ENCODE measurements at places on chromosomes 5 and 9.

DNA sequence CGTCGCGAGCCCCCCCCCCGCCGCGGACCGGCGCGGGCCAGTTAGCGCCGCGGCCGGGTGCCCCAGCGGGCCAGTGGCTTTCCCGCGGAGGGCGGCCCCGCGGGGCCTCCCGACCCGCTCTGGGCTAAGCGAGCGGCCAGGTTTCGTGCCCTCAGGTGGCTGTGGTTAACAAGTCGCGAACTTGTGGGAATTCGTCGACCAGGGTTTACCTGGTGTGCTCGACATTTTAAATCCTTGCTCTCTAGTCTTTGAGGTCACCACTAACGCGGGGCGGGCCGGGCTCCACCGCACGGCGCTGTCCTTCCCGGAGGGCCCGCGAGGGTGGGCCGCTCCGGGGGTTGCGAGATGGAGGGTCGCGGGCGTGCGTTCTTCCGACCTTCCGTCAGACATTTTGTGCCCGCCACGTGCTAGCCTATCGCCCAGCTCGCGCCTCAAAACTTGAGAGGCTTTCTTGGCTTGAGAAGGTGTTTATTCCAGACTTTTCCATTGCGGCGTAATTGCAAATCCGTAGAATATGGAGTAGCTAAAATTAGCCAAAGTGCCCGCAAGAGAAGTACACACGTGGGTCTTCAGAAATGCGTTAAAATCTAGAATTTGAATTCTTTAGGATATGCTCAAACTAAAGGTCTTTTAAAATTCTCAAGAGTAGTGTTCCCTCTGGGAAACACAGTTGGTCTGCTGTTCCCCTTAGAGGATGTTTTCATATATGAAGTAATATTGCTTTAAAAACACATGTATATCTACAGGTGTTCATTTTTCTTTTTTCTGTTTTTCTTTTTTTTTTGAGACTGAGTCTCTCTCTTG, 2.1 kb downstream of the ANP32B start:
- DNase-seq, result no peak

DNA sequence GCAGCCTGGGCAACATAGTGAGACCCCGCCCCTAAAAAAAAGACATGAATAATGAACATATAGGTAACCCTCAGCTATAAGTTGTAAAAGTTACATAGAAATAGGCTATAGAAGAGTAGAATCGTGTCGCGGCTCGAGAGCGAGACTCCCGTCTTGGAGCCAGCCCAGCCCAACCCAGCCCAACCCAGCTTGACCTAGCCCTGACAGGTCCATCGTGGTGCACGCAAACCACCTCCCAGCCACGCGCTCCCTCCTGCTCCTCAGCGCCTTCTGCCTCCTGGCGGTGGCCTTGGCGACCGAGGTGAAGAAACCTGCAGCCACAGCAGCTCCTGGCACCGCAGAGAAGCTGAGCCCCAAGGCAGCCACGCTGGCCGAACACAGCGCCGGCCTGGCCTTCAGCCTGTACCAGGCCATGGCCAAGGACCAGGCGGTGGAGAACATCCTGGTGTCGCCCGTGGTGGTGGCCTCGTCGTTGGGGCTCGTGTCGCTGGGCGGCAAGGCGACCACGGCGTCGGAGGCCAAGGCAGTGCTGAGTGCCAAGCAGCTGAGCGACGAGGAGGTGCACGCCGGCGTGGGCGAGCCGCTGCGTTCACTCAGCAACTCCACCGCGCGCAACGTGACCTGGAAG, 10.8 kb downstream of the KIF24 start:
- DNase-seq, result no peak

DNA sequence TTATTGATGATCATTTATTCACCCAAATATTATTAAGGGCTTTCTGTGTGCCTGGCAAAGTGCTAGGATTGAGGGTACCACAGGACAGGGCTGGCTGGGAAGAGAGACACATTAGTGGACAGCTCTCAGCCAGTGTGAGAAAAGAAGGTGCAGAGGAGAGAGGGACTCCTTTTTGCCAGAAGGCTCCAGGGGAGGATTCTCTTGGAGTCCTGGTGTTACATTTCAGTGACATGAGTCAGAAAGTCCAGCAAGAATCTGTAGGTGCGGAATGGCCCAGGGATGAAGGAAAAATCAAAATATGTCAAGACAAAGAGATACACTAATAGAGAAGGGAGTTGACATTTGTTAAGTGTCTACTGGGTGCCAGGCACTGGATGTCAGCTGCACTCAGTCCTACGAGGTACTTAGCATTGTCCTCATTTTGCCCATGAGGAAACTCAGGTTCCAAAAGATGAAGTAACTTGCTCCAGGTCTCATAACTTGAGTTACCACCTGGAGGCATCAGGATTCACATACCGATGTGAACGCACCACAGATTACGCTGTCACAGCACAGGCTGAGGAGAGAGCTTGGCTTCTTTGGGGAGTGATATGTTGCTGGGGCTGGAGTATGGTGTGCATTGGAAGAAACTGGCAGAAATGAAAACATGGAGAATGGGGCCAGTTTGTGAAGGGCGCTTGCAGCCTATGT, 60.5 kb downstream of the RASGRF2 start:
- DNase-seq, result no peak

GRCh38 chr9:121756474-121757280, 105.2 kb downstream of the DAB2IP start:
- no peak for DNase-seq

- DNase-seq, result no peak
Observed at GRCh38 chr9:71279151-71279739, 157.8 kb upstream of the TRPM3 start.

DNA sequence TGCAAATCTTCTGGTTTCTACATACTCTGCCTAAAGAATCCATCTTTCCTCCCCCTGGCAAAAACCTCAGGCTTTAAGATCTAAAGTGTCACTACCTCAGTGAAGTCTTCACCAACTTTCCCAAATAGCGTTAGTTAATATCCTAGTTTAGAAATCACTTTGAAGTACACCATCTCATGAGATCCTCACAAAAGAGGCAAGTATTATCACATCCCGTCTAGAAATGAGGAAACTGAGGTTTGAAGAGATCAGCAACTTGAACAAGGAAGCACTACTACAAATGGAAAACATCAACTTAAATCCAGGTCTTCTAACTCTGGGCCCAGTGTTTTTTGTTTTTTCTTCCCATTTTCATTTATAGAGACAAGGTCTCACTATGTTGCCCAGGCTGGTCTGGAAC, 4.6 kb downstream of the AP3B1 start:
- DNase-seq, result no peak

- DNase-seq, result no peak
Observed at GRCh38 chr5:44869928-44870327, 61.2 kb downstream of the MRPS30 start.

DNA sequence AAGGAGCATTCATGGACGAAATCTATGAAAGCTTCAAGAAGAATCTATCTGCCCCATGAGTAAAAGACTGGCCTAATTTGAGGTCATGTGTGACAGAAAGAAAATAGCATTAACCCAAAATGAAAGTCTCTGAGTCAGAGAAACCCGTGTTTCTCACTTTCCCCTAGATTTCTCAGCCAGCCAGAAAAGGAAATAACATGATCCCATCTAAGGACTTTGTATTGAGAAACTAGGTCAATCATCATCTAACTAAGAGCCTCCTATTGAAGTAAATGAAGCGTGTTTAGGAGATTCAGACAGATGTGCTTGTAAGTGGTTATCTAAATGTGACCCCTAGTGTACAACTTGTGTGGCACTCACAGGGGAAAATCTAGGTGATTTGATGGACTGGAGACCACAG, 77.3 kb upstream of the ZNF366 start:
- no peak for DNase-seq

DNA sequence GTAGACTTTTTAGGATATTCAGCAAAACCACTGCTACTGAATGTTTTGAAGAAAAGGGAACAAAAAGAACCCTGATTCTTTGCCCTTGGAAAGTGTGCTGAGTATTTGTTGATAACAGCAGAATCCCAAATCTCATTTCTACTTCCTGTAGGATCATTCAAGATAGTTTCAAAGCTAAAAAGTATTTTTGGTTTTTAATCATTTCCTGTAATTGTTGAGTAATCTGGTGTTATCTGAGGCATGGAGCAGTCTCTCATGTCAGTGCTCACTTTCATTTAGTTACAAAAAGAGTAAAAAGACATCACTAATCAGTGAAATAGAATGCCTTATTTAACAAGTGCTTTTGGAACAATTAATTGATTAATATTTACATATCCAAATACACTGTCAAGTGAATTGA, 56.1 kb downstream of the ITGA2 start:
- DNase-seq, result no peak

GRCh38 chr5:20041326-20042274, 53.6 kb upstream of the CDH18 start:
- DNase-seq, result no peak

GRCh38 chr5:64685866-64686265, 4.4 kb upstream of the SHISAL2B start:
- DNase-seq, result no peak

GRCh38 chr5:27434335-27434734, 395.9 kb upstream of the CDH9 start:
- no peak for DNase-seq

DNA sequence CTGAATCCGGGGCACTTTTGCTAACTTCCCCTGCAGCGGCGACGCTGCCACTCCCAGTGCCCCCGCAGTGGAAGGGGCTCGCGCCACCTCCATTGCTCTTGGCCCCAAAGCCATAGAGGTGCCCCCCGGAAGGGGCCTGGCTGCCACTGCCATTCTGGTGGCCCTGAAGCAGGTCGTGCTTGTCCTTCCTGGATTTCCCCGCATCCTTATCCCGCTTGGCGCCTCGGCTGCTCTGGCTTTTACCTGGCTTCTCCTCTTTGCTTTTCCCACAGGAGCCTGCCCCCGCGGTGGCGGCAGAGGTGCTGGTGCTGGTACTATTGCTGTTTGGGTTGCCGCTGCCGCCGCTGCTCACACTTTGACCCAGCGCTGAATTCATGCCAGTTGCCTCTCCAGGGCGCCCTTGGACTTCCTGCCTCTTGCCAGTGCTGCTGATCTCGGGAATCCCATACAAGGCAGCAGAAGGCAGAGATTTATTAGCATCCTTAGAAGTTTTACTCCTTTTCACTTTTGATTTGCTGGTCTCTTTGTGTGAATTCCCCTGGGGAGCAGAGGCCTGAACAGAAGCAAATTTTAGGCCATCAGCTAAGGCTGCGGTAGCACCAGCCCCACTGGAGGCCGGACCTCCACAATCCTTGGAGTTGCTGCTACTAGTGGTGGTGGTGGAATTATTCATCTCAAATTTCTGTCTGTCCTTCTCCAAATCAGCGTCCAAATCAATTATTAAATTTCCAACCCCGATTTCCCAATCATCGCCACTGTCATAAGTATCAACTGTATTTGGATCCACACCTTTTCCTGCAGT, 2.1 kb downstream of the ZNF608 start:
- DNase-seq, result no peak

DNA sequence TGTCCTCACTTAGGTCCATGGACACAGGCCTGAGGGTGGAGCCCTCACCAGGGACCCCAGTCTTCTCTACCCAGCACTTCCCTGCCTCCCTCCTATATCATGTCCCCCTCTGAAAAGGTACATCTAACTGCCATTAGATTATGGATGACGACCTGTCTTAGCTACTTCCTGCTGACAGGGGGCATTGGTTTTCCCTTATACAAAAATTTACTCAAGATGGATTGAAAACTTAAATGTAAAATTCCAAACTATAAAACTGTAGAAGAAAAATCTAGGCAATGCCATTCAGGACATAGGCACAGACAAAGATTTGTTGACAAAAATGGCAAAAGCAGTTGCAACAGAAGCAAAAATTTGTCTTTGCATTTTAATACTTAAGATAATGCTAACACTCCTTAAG, 623.2 kb upstream of the FAM174A start:
- DNase-seq, result no peak

GRCh38 chr9:89295400-89295799, 15.6 kb upstream of the CKS2 start:
- DNase-seq, result no peak

DNA sequence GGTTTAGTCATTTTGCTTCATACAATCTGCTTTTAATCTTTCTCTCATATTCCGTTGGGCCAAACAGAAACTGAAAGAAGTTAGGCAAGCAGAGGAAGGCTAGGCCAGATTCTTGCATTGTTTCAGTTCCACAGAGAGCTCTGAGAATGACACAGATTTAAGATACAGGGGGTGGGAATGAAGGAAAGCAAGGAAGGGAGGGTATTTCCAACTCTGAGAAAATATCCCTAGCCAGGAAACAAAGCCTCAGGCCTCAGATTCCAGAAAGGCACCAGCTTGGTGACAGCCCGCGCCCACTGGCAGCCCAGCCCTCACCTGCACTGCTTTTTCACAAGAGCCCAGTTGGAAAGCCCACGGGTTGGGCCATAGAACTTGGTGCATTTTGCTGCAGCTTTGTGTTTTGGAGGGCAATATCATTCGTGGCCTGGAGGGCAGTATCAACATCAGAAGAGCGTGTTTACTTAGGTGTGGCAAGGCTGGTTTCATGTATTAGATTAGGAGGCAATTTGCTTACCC, 63.5 kb downstream of the ENC1 start:
- DNase-seq, result no peak
